ENCODE measurements at places on chromosomes 6 and 20. TPM values are rescaled to one million over a fixed set of nuclear protein-coding genes. Genes with fewer than 3 reads are reported as not detected.

The NKX2-4 gene
- total RNA-seq: not detected

The SLC22A2 gene
- total RNA-seq: not detected

The SEL1L2 gene
- not detected for total RNA-seq

The MUC21 gene
- total RNA-seq: not detected

The MAS1 gene
- total RNA-seq: not detected

The BPIFB1 gene
- not detected for total RNA-seq

The SLC26A8 gene
- total RNA-seq: not detected

The RFX6 gene
- total RNA-seq: not detected

The GRM4 gene
- 0.29 TPM for total RNA-seq

The PRDM13 gene
- total RNA-seq: 0.13 TPM

The TFAP2D gene
- total RNA-seq: not detected

The TMEM170B gene
- total RNA-seq: 1.2 TPM

The KHDC1 gene
- total RNA-seq: 1.6 TPM

The ZNFX1 gene
- 69.2 TPM for total RNA-seq

The HSPA1L gene
- total RNA-seq: 1.6 TPM

The OR2H2 gene
- not detected for total RNA-seq

The KCNK5 gene
- total RNA-seq: 21.3 TPM

The RBM24 gene
- not detected for total RNA-seq

The SALL4 gene
- 0.22 TPM for total RNA-seq

The CDK5RAP1 gene
- 55.7 TPM for total RNA-seq

The BPIFB4 gene
- not detected for total RNA-seq
